Panc1 (cell line): ENCODE measurements at places on chromosomes 7 and 10. TPM values are rescaled to one million over a fixed set of nuclear protein-coding genes. Genes with fewer than 3 reads are reported as not detected.

- H3K4me3 ChIP-seq, result peak overlapping the region; percentile 53
- no peak overlapping the region for H3K27ac ChIP-seq
- no peak for DNase-seq
- H3K36me3 ChIP-seq, result no peaks in the 10 kb centered on the region
Measured at GRCh38 chr7:155190688-155191087, 107.0 kb upstream of the INSIG1 start.

DNA sequence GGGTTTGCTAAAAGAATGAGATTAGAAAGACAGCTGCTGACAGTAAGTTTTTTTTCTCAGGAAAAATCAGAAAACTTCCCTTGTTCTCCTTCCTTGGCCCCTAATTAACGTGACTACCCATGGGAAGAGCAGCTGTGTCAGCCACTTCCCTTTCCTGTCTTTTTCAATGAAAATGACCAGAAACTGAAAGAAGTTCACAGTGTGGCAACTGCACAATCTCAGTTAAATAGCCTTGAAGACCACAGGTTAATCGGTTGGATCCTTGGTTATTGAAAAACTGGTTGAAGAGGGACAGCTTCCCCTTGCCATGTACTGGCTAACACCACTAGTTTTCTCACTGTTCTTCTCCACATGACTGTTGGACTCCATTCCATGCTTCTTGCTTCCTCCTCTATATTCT lies 148.8 kb upstream of the AGR3 start:
- H3K27ac ChIP-seq, result no peak overlapping the region
- no peaks in the 10 kb centered on the region for H3K4me1 ChIP-seq
- H3K27me3 ChIP-seq, result no peaks in the 10 kb centered on the region
- H3K36me3 ChIP-seq, result no peaks in the 10 kb centered on the region
- H3K4me3 ChIP-seq, result no peak overlapping the region
- no peak for DNase-seq

DNA sequence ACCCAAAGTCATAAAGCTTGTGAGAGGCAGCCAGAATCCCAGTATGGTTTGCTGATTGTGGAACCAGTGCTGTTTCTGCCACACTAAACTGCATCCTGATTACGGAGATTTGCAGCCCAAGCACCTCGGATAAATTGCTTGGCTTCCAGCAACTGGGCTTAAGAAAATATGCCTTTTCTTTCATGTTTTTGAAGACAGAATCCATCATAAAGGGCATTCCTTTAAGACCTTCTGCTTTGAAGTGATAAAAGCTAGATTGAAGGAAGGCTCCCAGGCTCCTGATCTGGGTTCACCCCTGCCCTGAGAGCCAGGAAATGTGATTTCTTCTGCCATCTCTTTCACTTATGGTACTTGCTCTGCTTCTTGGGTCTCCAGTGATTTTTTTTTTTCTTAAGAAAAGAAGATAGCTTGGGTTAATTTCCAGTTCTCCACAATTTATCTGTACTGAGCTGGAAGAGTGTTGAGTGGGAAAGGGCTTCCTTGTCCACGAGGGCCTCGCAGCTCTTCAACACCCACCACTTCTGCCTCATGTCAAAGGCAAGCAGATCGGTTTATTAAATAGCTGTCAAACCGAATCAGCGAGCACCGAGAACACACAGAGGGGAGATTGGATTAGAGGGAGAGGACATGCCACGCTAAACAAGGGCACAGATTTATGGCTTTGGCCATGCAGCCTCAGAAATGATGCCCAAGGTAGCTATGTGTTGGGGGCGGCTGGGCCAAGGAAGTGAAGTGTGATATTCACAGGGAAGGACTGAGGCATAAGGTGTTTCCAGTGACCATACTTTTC lies 94.9 kb upstream of the TBX20 start:
- H3K27me3 ChIP-seq, result peaks cover 20% of the 10 kb centered on the region
- no peaks in the 10 kb centered on the region for H3K36me3 ChIP-seq
- H3K4me1 ChIP-seq, result no peaks in the 10 kb centered on the region
- no peak for DNase-seq
- no peak overlapping the region for H3K27ac ChIP-seq

GRCh38 chr7:5614600-5614999 lies 166.9 kb downstream of the RNF216 start:
- H3K4me3 ChIP-seq, result no peak overlapping the region
- H3K4me1 ChIP-seq, result no peaks in the 10 kb centered on the region
- H3K36me3 ChIP-seq, result no peaks in the 10 kb centered on the region
- DNase-seq, result no peak
- H3K27me3 ChIP-seq, result no peaks in the 10 kb centered on the region
- no peak overlapping the region for H3K27ac ChIP-seq

GRCh38 chr7:99539213-99539811 lies 12.6 kb downstream of the FAM200A start:
- no peak overlapping the region for H3K27ac ChIP-seq
- no peak for DNase-seq
- H3K4me3 ChIP-seq, result no peak overlapping the region
- H3K27me3 ChIP-seq, result no peaks in the 10 kb centered on the region

GRCh38 chr10:69230128-69230527 lies 10.0 kb downstream of the HKDC1 start:
- no peak for DNase-seq
- no peaks in the 10 kb centered on the region for H3K36me3 ChIP-seq
- H3K27me3 ChIP-seq, result no peaks in the 10 kb centered on the region
- 0 out of 2 replicates have a peak, but pooled peaks cover 5% of the 10 kb centered on the region for H3K4me1 ChIP-seq
- H3K4me3 ChIP-seq, result no peak overlapping the region
- no peak overlapping the region for H3K27ac ChIP-seq

DNA sequence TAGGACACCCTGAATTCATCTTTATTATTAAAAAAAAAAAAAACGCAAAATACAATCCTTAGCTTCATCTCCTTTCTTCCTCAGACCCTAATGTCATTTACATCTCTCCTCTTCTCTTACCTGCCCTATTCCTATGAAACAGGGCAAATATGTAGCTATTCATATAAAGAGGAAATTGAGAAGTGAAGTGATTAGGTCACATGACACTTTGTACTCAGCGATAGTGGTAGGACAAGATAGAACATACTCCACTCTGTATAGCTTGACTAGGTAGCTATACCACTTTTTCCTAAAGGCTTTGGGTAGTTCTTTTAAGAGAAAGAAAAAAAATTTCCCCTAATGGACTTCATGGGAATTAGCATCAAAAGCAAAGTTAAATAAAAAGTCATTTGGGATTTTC lies 6.2 kb upstream of the CELF2 start:
- no peaks in the 10 kb centered on the region for H3K27me3 ChIP-seq
- no peak overlapping the region for H3K27ac ChIP-seq
- no peak for DNase-seq
- no peaks in the 10 kb centered on the region for H3K36me3 ChIP-seq
- no peak overlapping the region for H3K4me3 ChIP-seq
- no peaks in the 10 kb centered on the region for H3K4me1 ChIP-seq

GRCh38 chr7:132399367-132399766 lies 176.9 kb downstream of the PLXNA4 start:
- no peak for DNase-seq
- no peak overlapping the region for H3K27ac ChIP-seq
- no peaks in the 10 kb centered on the region for H3K4me1 ChIP-seq
- no peak overlapping the region for H3K4me3 ChIP-seq
- H3K36me3 ChIP-seq, result no peaks in the 10 kb centered on the region
- peaks cover 5% of the 10 kb centered on the region; the same call in 1 of the 2 replicates for H3K27me3 ChIP-seq

DNA sequence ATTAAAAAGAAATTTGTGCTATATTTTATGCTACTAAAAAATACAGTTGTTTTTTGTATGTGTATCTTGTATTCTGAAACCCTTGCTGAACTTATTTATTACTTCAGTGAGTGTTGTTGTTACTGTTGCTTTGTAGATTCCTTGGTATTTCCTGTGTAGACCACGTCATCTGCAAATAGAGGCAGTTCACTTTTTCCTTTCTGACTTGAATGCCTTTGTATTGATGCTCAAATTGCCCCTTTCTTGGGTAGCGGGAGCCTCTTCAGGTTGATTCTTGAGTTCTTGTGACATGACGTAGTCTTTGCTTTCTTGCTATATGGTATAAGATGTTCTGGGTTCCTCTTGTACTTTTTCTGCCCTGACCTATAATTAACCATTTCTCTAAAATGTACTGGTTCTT lies 504.1 kb downstream of the SDK1 start:
- no peak for DNase-seq
- no peak overlapping the region for H3K4me3 ChIP-seq
- no peaks in the 10 kb centered on the region for H3K27me3 ChIP-seq
- no peaks in the 10 kb centered on the region for H3K36me3 ChIP-seq
- H3K27ac ChIP-seq, result no peak overlapping the region

DNA sequence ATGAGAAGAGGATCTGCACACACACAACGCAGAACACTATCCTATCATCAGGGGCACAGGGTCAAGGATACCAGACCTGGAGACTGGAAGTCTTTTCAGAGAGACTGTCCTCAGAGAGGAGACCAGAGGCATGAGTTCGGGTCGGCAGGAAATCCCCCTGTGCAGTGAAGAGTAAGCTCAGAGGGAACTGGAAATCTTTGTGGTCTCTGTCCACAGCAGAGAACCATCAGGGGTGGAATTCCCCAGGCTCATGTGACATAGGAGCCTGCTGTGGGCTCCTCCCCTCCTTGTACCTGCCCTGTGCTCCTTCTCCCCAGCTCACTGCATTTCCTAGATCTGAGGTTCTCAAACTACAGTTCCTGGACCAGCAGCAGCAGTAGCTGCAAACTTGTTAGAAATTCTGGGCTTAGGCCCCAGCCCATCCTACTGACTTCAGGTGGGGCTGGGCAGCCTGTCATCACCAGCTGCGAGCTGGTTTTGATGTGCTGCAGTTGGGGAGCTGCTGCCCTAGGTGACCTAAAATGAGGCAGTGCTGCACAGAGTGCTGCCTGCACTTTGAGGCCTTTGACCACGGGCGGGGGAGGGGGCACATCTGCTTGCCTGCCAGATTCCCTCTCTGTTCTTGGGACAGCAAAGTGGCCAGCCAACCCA lies 2.4 kb downstream of the ZMIZ2 start:
- DNase-seq, result no peak

- no peaks in the 10 kb centered on the region for H3K27me3 ChIP-seq
- DNase-seq, result no peak
- peaks cover 7% of the 10 kb centered on the region for H3K36me3 ChIP-seq
Measured at GRCh38 chr7:38220452-38220851, 42.4 kb downstream of the STARD3NL start.

DNA sequence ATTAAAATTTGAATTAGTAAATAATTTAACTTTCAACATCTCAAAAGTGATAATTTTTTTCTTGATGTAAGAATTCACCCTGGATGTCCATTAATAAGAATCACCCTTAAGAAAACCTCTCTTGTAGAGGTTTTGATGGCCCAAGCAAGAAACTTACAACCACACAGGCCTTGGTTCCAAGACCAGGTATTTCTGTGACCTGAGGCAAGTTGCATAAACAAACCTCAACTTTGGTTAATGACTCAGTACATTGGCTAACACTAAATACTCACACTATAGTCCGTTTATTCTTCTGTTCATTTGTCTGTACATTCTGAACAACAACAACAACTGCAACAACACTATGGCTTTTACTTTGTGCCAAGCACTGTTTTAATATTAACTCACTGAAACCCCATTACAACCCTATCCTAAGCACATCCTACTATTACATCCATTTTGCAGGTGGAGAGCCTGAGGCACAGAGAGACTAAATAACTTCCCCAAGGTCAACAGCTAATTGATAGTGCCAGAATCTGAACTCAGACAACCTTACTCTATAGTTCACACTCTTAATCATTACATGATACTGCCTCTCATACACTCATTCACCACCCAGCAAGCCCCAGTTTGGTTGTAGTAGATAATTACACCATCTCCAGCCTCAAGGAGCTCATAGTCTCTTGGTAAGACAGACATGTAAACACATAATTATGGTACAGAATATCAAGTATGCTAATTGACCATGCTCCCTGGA lies 6.6 kb downstream of the ANK3 start:
- H3K4me1 ChIP-seq, result no peaks in the 10 kb centered on the region
- H3K27ac ChIP-seq, result no peak overlapping the region
- no peaks in the 10 kb centered on the region for H3K27me3 ChIP-seq
- no peak overlapping the region for H3K4me3 ChIP-seq

DNA sequence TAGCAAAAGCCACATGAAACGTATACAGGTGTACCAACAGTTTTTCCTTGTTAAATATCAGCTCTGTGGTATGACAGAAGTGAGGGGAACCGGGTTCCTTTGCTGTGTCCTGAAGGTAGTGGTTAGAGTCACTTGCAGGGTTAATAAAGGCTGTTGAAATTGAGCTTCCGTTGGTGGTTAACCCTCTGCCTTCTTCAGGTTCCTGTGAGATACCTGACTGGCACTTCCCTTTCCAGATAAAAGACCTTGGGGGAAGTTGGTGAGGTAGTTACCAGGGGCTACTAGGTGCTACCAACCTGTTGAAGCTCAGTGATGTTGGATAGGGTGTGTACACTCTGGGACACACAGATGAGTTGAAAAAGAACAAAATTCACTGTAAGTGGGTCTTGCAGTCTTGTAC lies 384.1 kb downstream of the GATA3 start:
- no peaks in the 10 kb centered on the region for H3K4me1 ChIP-seq
- no peak overlapping the region for H3K27ac ChIP-seq
- H3K27me3 ChIP-seq, result no peaks in the 10 kb centered on the region
- no peaks in the 10 kb centered on the region for H3K36me3 ChIP-seq

DNA sequence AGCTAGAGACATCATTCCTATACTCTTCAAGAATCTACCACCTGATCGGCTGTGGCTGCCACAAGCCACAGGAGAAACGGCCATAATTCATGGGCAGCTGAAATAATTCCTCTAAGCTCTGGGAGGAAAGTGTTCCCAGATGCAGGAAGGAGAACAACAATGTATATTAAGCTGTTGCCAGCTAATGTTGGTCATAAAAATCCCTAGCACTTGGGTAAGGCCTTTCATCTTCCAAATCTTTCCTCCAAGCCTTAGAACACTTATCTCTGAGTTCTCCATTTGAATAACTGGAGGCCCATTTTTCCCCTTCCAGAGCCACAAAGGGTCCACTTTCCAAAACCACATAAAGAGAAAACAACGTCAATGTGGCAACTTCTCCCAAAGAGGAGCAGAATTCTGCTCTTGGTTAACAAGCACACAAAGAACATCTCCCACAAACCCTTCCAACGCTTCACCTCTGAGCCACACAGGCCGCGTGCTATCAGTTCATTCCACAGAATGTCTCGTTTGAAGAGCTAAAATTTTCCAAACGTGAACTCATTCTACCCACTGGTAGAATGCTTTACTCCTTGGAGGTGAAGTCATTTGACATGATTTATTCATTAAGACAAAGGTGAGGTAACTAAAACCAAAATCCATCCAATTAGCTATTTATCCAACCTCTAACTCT lies 11.2 kb downstream of the KCNMA1 start:
- no peak overlapping the region for H3K4me3 ChIP-seq
- peak overlapping the region; percentile 87 for H3K27ac ChIP-seq
- no peak for DNase-seq
- H3K4me1 ChIP-seq, result peaks cover 94% of the 10 kb centered on the region

DNA sequence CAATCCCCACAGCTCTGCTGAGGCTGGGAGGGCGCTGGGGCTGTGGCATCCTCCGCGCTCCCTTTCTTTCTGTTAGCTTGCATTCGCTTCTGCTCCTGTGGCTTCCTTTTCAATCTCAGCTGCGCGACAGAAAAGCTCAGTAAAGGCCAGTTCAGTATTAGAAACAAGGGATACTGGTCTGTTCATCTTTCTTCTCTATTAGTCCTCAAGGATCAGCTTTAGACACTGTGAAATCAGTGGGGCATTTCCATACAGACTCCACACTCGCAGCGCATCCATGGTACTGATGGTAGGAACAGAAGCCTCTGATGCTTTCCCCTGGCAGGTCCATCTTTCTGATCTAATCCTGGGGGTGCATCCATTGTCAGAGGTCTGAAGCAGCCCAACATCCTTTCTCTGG lies 163.7 kb downstream of the LYZL1 start:
- H3K36me3 ChIP-seq, result no peaks in the 10 kb centered on the region
- DNase-seq, result no peak
- H3K4me3 ChIP-seq, result no peak overlapping the region
- H3K4me1 ChIP-seq, result no peaks in the 10 kb centered on the region

DRGX gene
- 0.15 TPM for total RNA-seq

SEM1 gene
- total RNA-seq, result 67.8 TPM

NPSR1 gene
- not detected for total RNA-seq

THSD7A gene
- total RNA-seq, result 38.6 TPM

SPDYE5 gene
- total RNA-seq, result not detected

THNSL1 gene
- total RNA-seq, result 3.0 TPM

SPDYE1 gene
- not detected for total RNA-seq

HELLS gene
- total RNA-seq, result 145 TPM
